HT-29 (cell line): ENCODE measurements at places on chromosomes 6 and 20. TPM values are rescaled to one million over a fixed set of nuclear protein-coding genes. Genes with fewer than 3 reads are reported as not detected.

Gene SAMD5
- 0.97 and 1.1 TPM in 2 replicates for total RNA-seq

Gene ZNF831
- not detected in 2 replicates for total RNA-seq

Gene SRMS
- 0.13 TPM in 1 of 2 replicates, not detected in the other for total RNA-seq

Gene BPIFB4
- not detected in 2 replicates for total RNA-seq

Gene SUMO4
- 0.31 and 0.44 TPM in 2 replicates for total RNA-seq

Gene SLC35D3
- 0.05 and 0.66 TPM in 2 replicates for total RNA-seq

Gene WFDC10B
- not detected in 2 replicates for total RNA-seq

Gene WASF1
- total RNA-seq, result 2.6 and 3.4 TPM in 2 replicates

Gene TPX2
- 94.4 and 101 TPM in 2 replicates for total RNA-seq

Gene LAMA2
- 0.08 and 0.65 TPM in 2 replicates for total RNA-seq

Gene WFDC2
- total RNA-seq, result 17.7 and 21.9 TPM in 2 replicates

Gene GNAS-AS1
- not detected in 2 replicates for total RNA-seq

Gene GGTLC1
- not detected in 2 replicates for total RNA-seq

Gene TMEM170B
- 0.42 and 0.56 TPM in 2 replicates for total RNA-seq

Gene PPIL1
- 23.3 and 24.4 TPM in 2 replicates for total RNA-seq

Gene MYO6
- total RNA-seq, result 28.8 TPM in 2 replicates

Gene CGA
- not detected in 2 replicates for total RNA-seq

Gene PRKN
- total RNA-seq, result 0.99 and 3.4 TPM in 2 replicates

Gene HEY2
- 0.08 TPM in 1 of 2 replicates, not detected in the other for total RNA-seq

Gene FAXC
- not detected in 2 replicates for total RNA-seq

Gene SMIM13
- 4.4 and 6.7 TPM in 2 replicates for total RNA-seq

Gene CASS4
- 0.05 TPM in 1 of 2 replicates, not detected in the other for total RNA-seq

Gene WFDC5
- total RNA-seq, result not detected in 2 replicates

Gene PDE10A
- total RNA-seq, result 16.0 and 16.9 TPM in 2 replicates

Gene ULBP3
- total RNA-seq, result 8.4 and 8.7 TPM in 2 replicates

Gene CYP39A1
- 0.94 and 1.3 TPM in 2 replicates for total RNA-seq

Gene LHFPL5
- 0.16 and 0.58 TPM in 2 replicates for total RNA-seq

Gene RAET1L
- 1.2 and 1.5 TPM in 2 replicates for total RNA-seq

Gene MTFR2
- total RNA-seq, result 5.2 and 5.7 TPM in 2 replicates

Gene BCKDHB
- 25.0 and 27.0 TPM in 2 replicates for total RNA-seq

Gene GHRH
- total RNA-seq, result not detected in 2 replicates

Gene CCDC167
- total RNA-seq, result 29.9 and 35.7 TPM in 2 replicates

Gene TP53TG5
- 0.23 and 1.6 TPM in 2 replicates for total RNA-seq

Gene LTB
- total RNA-seq, result 0.13 TPM in 1 of 2 replicates, not detected in the other
